ENCODE measurements at places on chromosomes 4 and X.

- DNase-seq: peak; percentile 47
These were observed 20.9 kb upstream of the MTM1 start for GRCh38 chrX:150547375-150548115.

GRCh38 chrX:69113723-69114122 lies 51.5 kb downstream of the PJA1 start:
- DNase-seq: no peak

- no peak for DNase-seq
These were observed 195.9 kb downstream of the OR13H1 start for GRCh38 chrX:131739823-131740222.

DNA sequence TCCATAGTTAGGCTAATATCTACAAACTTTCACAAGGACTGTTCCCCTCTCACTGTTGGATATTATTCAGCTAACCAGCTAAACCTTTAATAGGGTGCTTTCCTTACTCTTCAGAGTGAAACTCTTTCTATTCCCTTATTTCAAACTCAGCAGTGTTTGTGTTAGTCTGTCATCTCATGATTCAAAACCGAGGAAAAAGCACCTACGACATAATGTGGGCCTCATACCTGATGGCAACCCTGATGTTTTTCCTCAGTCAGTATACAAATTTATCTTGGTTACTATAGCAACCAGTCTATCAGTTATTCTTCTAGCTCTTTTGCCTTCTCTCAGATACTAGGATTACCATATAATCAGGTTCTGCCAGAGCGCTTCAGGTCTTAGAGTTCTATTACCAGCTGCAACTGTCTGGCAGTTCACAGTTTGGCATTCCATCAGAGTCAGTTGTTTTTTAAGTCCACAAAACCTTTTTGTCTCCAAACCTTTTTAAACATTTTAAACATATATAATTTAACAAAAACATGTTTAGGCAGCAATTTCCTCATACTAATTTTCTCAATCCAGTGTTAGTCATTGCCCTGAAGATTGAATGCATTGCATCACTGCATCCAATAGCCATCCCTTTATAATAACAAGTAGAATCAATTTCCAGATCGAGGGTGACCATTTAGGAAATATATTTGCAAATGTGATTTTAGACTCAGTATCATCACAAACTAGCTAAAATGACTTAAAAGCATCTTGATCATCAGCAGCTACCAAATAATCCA lies 7.4 kb downstream of the WDR44 start:
- DNase-seq: no peak

- DNase-seq: no peak
These were observed 39.5 kb upstream of the RELL1 start for GRCh38 chr4:37725718-37726117.

GRCh38 chrX:40132751-40133150 lies 35.0 kb upstream of the BCOR start:
- DNase-seq: no peak

DNA sequence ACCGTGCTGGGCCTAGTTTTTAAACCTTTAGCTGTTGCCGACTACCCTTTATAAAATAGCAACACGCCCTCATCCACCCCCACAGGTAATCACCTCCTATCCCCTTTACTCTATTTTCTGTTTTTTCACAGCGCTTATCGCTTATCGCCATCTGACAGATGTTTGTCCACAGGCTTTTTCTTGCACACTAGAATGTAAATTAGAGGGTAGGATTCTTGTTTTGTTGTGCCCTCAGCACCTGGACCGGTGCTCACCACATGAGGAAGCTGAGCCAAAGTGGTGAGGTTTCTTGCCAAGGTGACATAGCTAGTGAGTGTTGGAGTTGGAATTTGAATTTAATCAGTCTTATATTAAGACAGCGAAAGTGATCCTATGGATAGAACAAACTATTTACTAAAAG lies 2.9 kb upstream of the RBBP7 start:
- DNase-seq: no peak

DNA sequence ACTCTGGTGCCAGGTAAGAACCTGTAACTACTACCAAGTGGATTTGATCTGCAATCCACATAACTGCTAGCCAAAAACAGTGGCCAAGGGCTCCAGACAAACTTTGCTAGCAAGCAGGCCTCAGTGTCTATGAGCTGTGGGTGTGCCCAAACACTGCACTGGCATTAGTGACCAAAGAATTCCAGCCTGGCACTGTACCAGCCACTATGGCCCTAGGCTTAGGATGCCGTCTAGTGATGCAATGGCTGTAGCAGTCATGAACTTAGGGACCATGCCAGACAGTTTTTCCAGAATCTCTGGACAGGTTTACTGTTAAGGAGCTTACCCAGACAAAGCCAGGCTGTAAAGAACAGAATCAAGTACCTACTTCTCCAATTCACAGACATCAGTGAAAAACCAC lies 33.7 kb upstream of the PRR27 start:
- DNase-seq: no peak

GRCh38 chrX:149230689-149231088 lies 274.4 kb downstream of the IDS start:
- DNase-seq: no peak

DNA sequence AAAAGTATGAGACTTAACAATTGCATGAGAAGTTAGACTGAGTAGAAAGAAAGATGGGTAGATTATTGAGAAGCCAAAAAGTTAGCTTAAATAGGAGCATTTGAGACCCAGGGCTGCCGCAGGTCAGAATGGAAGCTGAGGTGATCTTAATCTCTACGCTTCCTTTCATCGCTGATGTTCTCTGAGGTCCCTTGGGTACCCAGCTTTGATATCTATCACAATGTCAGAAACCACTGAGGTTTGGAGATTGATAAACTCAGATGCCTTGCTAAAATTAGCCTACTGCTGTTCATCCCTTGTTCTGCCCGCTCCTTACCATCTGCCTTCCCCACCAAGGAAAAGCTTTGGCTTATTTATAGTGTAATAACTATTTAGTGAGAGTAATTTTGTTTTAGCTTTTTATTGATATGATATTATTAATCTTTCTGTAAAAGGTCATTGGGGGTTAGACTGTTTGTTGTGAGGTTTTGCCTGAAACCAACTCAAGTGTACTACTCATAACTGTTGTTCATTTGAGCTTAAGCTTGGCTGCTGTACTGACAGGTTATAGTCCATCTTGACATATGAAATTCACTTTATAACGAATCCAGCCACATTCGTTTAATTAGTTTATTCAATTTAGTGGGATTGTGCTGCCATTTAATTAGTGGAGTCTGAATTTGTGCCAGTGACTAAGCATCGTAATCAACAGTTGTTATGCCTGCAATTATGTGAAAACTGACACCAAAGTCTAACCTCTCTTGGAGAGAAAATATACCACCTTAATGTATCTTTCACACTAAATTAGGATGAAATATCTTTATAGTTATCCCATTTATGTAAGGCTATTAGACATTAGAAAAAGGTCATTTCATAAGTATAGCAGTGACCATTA lies 15.1 kb downstream of the MCUB start:
- DNase-seq: no peak

DNA sequence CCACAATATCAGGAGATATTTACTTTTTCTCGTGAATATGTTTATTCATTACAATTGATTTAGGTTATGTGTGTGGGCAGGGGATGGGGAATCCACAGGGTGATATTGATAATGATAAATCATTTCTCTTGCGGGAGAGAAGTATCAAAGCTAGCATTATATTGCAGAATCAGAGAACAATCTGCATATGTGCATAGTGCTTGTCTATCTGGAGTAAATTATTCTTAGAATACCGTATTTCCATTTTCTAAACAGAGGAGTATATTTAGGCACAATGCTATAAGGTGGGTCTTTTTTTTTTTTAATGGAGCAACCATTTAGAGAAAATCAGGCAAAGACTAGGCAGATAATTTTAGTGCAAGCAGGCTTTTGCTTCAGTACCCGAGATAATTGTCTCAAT lies 166.0 kb upstream of the ARX start:
- DNase-seq: no peak

DNA sequence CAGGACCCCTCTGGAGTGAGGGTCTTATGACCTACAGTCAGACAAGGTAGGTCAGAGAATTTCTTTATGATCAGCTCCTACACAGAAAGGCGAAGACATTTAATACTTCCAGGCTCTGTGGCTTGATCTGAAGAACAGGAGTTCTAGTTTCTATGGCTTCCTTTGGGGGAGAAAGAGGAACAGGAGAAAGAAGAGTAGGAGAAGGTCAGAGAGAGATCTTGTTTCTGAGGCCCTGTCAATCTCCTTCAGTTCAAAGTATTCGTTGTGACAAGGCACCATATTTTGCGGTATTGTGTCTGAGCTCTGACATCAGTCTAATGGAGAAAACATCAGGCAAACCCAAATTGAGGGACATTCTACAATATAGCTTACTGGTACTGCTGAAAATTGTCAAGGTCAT lies 16.7 kb downstream of the TMSB4X start:
- DNase-seq: no peak

DNA sequence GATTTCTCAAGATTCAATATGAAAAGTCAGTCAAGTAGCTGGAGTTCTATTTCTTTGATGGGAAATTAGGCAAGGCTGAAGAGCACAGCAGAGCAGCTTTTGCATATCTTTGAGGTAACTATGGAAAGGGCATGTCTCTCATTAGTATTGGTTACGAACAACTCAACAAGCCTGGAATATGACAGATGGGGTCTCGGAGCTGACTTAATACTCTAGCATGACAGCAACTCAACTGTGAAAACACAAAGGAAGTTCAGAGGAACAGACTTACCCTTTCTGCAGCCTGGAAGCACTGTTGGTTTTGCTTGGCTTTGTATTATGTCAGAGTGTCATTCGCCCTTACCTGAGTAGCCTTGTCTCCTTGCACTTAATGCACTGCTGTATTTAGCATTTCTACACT lies 79.9 kb upstream of the AADAT start:
- no peak for DNase-seq

- DNase-seq: no peak
These were observed 13.6 kb upstream of the FREM3 start for GRCh38 chr4:143713955-143714625.

- DNase-seq: no peak
These were observed 26.8 kb upstream of the CLDN24 start for GRCh38 chr4:183348706-183349659.

DNA sequence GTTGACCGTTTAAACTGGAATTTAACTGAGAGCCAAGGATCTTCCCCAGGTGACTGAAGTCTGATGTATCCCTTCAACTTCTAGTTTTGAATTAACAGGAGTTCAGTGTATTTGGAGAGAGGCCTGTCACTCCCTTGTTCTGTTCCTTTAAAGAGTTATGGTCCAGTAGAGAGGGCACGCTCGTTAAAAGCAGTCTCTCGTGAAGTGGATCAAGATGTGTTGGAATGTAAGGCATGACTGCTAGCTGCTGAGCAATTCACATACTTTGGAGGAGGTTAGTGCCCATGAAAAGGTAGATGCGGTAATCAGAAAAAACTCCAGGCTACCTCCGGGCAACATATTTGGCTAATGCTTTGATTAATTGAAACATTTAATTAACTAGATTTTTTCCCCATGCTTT lies 65.7 kb downstream of the SHROOM2 start:
- no peak for DNase-seq

- peak; percentile 41 for DNase-seq
These were observed 389.0 kb upstream of the ZFP42 start for GRCh38 chr4:187606581-187606980.

GRCh38 chr4:145871209-145871608 lies 67.4 kb downstream of the ZNF827 start:
- DNase-seq: no peak

- DNase-seq: no peak
These were observed 48.1 kb downstream of the UGT2A2 start for GRCh38 chr4:69591364-69591763.

DNA sequence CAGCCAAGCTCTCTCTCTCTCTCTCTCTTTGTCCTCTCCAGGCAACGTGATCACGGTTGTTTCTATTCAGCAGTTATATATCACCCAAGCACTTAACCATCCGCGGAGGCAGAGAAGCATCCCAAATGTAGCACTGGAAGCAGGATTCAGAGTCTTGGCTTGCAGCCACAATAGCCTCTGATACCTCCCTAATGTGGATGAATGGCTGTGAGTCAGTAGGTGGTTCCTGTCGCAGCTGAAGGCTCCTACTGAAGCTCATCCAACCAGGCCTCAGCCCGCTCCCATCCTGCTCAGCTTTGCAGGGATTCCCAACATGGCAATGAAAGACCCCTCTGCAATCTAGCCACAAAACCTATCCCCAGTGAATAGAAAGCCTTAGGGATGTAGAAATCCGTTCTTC lies 5.1 kb downstream of the HS6ST2 start:
- DNase-seq: peak; percentile 15

DNA sequence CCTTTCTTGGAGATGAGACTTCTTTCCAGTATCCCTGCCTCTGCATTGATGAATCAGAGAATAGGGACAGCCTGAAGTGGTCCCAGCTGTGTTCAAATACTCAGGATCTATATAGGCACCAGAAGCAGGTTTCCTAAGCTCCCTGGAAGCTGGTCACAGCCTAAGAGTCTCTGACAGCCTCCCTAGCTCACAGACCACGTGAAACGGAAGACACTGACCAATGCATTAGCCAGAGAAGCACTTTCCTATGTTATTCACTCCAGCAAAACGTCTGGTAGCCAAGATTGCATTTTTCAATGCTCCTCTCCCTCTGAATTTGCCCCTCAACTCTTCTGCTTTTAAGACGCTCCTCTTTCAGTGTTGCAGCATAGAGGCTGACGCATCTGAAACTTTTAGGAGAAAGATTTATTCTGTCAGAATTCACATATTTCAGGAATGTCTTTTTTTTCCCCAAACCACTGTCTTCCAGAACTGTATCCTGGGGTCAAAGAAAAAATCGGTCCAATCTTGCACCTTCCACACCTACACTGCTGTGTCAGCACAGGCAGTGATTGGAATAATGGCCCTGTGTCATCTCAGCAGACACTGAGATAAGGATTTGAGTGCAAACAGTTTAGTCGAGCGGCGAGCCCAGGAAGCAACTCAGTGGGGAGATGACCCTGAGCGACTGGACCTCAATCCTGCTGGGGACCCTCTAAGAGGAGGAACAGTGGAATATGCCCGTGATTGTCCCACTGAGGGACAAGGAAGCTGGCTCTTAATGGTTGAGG lies 109.4 kb downstream of the SMIM20 start:
- DNase-seq: no peak

- DNase-seq: no peak
These were observed 22.2 kb downstream of the PHKA2 start for GRCh38 chrX:18961686-18962085.

DNA sequence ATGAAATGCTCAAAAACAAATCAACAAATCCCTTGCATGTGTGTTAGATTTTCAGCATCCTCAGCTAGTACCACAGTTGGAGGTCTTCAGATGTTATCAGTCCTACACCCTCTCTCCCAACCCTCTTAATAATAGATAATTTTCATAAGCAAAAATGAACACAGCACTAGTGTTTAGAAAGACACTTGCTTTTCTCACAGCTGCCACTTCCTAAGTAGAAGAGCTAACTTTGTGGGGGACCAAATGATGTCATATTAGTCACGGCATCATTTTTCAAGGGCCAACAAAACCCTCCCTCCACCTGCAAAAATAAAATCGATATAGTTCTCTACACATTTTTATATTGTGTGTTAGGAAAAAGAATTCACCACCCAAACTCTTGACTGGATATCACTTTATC lies 163.5 kb upstream of the GYPA start:
- DNase-seq: no peak

- DNase-seq: no peak
These were observed 144.2 kb downstream of the PDHA2 start for GRCh38 chr4:95984081-95984480.
